ELF-1 (cell line): ENCODE measurements at places on chromosomes 6 and 20.

GRCh38 chr6:133939778-133940667, 13.0 kb upstream of the TBPL1 start:
- DNase-seq, result no peak

- DNase-seq, result no peak
These were observed 31.9 kb downstream of the INSM1 start for GRCh38 chr20:20399531-20400500.

GRCh38 chr20:3102575-3103368, 18.2 kb upstream of the AVP start:
- no peak for DNase-seq

DNA sequence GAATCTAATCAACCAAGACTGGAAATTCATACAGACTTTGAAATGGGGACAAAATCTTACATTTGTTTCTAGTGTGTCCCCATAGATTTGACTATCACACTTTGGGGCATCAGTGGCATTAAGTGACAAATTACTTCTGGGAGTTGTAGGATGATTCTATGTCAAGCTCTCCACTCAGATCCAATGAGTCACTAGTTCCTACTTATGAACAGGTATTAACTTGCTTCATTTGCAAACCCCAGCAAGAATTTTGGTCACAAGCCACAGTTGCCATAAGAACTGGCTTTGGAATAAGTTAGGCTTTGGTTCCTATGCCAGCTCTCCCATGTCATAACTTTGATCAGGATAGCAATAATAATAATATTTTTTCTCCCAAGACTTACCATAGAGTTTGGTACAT, 77.6 kb upstream of the PTPRK start:
- DNase-seq, result no peak

DNA sequence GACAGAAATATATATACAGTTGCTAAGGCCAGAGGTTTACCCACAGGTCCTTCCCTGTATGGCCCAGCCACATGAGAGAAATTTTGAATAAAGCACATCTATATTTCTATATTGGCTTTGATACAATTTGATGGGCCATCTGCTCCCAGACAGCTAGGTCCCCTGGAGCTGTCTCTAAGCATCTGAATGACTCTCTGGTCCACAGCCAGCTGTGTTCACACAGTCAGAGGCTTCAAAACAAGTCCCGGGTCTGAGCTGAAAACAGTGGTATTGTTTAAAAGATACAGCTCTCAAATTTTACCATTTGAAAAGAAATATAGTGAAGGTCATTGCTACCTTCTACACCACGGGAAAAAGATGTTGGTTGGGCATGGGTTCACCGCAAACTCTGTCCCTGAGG, 161.1 kb downstream of the SLC35B3 start:
- no peak for DNase-seq
